ENCODE measurements at places on chromosomes 2 and 18.

DNA sequence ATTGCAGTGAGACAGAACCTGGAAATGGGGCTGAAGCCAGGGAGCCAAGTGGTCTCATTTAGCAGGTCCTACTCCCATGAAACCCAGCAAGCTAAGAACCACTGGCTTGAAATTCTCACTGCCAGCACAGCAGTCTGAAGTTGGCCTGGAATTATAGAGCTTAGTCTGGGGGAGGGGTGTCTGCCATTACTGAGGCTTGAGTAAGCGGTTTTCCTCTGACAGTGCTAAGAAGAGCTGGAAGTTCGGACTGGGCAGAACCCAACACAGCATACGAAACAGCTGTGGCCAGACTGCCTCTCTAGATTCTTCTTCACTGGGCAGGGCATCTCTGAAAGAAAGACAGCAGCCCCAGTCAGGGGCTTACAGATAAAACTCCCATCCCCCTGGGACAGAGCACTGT lies 305.7 kb upstream of the SETBP1 start:
- DNase-seq: no peak

- DNase-seq: no peak
Observed at GRCh38 chr2:5140347-5140746, 551.8 kb upstream of the SOX11 start.

GRCh38 chr2:225173909-225174308 lies 131.6 kb upstream of the DOCK10 start:
- DNase-seq: no peak

- no peak for DNase-seq
Observed at GRCh38 chr2:191885098-191885497, 38.2 kb upstream of the CAVIN2 start.

GRCh38 chr2:121579309-121579708 lies 48.6 kb downstream of the RNU4ATAC start:
- DNase-seq: no peak

GRCh38 chr2:105615305-105615704 lies 129.4 kb upstream of the NCK2 start:
- no peak for DNase-seq

- DNase-seq: no peak
Observed at GRCh38 chr18:77042583-77042982, 90.0 kb downstream of the MBP start.

DNA sequence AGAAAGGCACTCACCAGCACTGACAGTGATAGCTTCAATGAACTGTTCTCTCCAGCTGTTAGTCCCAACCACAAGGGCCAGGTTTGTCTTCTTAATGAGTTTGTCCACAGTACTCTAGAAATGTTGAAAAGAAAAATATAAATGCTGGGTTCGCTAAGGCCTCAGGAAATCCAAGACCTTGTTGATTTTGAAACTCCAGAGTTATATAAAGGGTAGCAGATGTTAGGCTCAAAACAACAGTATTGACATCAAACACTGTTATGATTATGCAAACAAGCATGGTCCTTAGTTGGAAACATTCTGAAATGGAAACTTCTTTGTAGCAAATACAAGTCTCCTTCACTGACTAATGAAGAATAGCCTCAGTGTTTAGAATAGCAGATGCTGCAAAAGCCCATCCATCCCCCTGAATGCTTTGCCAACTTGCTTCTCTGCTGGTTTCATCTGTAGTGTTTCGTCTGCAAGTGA lies 291.1 kb downstream of the SLC8A1 start:
- no peak for DNase-seq

GRCh38 chr2:196459539-196459938 lies 180.0 kb upstream of the CCDC150 start:
- DNase-seq: no peak

DNA sequence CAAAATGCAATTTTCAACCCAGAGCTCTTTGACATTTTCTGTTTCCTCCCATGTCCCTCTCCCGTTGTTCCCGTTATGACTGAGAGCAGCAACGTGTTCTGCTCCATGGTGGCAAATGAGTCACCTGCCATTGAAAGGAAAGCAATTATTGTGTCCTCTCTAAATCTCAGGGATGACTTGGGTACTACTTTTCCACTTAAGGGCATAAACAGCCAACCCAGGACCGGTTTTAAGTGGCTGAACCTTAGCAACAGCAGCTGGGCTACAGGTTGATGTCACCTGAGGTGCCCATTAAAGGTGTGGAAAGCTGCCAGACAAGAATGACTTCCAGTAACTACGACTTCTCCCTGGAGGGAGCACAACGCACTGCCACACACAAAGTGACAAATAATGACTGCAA lies 236.8 kb downstream of the NCKAP5 start:
- no peak for DNase-seq

DNA sequence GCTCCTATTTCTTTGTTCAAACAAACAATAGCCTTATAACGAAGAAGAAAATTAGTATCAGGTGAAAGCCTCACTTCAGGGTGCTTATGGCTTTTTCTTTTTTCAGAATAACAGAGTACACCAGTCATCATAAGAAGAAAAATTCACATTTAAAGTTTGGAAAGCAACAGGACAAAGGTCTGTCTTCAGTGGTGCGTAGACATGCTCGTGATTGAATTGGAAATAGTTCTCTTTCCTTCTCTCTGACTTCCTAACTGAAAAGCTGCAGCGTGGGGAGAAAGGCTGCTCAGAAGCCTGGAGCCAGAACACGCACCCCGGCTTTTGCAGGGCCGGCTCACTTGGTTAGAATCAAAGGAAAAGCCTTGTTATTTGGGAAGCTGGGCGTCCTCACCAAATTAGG lies 127.6 kb upstream of the ZNF516 start:
- no peak for DNase-seq

GRCh38 chr2:32484937-32485336 lies 128.1 kb downstream of the BIRC6 start:
- DNase-seq: no peak

DNA sequence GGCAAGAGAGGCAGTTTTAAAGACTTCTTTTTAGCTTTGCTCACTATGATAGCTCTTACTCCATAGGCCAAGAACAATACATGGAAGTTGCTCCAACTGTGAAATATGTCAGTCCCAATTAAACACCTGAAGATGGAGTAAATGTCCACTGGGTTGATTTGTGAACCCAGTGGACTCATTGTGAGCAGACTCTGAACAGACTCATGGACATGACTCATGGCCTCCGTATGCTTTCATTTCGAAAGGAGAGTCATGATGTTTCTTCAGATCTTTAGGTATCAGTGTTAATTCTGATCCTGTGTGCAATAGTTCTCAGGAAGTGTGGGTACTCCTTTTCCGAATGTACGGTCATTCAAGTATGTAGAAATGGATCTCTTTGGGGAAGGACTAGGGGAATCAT lies 5.4 kb upstream of the CWC22 start:
- DNase-seq: no peak

DNA sequence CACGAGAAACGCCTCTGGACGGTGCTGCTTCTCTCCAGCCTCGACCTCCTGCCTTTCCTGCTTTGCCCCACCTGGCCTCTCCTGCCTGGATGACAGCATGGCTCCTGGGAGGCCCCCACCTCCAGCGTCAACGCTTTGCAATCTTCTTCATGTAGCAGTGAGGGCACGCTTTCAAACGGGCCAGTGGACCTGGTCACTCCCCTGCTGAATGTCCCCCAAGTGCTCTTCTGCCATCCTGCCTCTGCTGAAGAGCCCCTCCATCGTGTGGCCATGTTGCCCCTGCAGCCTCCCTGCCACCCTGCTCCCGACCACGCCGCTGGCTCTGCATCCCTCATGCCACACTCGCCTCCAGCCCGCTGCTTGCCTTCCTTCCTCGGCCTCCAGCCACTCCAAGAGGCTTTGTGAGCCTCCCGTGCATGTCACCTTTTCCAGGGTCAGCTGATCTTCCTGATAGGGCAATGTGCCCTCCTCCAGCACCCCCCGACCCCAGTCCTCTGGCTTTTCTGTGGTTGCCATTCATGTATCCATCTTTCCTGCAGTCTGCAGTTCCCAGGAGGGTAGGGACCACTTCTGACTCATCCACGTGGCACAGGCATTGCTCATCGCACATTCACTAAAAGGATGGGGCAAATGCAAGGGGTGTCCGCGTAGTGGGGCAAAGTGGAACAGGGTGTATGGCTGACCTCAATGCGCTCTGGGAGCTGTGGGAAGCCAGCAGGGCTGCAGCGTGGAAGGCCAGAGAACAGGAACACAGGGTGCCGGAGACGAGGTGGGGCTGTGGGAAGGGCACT lies 268.8 kb downstream of the TWIST2 start:
- DNase-seq: no peak

- DNase-seq: no peak
Observed at GRCh38 chr2:43402452-43402937, 176.1 kb upstream of the ZFP36L2 start.

GRCh38 chr18:22493940-22494339 lies 76.2 kb upstream of the CTAGE1 start:
- no peak for DNase-seq

GRCh38 chr2:207150284-207150683 lies 15.5 kb downstream of the KLF7 start:
- no peak for DNase-seq

DNA sequence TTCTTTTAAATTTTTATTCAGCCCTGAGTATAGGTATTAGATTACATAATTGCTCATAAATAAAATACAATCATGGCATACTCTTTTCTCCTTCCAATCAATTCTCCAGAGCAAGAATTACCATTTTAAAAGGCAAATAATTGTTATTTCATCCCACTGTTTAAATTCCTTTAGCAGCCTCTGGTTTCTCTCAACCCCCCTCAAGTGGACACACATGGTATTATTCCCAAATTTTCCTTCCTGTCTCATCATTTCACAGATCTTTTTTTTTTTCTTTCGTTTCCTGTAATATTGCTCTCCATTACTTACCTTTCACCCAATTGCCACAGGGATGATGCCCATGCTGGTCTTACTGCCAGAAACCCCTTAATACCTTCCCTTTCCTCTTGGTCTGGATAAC lies 385.2 kb downstream of the RIT2 start:
- no peak for DNase-seq

GRCh38 chr2:138356178-138356577 lies 145.4 kb upstream of the SPOPL start:
- DNase-seq: no peak

DNA sequence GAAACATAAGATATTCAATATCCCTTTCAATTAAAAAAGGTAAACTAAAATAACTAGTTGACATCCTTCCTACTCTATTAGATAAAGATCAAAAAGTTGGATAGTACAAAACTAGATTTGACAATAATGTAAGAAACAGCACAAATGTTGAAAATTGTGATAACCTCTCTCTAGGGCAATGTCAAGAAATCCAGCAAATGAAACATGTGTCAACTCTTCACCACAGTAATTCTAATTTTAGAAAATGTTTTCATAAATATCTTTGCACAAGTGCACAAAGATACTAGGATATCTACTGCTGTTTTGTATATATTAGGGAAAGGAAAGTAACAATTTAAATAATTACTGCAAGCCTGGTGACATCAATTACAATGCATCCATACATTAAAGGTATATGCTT lies 1220.1 kb downstream of the LRP1B start:
- no peak for DNase-seq

DNA sequence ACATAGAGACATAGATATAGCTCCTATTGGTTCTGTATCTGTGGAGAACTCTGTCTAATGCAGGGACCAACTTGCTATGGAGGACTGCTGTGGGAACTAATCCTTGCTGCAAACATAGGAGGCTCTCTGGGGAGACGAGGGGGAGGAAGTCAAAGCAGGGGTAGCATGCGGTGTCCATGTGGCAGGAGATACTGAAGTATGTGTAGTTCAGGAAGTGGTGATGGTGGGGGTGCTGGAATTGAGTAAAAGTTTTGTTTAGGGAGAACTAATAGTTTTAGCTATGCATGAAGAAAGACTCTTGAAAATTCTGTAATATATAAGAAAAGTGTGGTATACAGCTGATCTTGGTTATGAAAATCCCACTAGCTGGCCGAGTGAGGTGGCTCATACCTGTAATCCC lies 62.0 kb downstream of the ANKRD44 start:
- no peak for DNase-seq

- no peak for DNase-seq
Observed at GRCh38 chr2:16207151-16207550, 266.8 kb downstream of the MYCN start.

DNA sequence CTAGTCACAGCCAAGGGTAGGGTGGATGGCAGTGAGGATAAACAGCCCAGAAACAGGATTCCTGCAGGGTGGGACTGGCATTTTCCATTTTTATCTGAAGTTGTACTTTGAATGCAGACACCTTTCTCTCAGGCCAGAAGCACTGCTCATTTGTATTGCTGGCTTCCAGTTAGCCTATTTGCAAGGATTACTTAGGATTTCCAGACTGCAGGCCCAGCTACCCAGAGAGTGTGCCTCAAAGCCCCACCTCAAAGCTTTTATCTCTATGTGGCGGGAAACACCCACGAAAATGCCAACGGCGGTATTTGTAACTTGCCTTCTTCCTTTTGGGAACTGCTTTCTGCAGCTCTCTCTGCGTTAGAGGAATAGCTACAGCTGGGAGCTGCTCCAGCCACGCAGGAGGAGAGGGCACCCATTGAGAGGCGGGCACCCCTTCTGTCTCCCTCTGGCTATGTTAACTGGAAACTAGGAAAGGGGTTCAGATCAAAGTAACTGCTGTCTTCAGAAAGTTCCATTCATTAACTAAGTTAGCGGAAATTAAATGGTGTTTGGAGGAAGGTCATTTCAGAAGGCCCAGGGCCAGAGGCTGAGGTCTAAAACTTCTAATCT lies 144.9 kb downstream of the TGIF1 start:
- DNase-seq: no peak

DNA sequence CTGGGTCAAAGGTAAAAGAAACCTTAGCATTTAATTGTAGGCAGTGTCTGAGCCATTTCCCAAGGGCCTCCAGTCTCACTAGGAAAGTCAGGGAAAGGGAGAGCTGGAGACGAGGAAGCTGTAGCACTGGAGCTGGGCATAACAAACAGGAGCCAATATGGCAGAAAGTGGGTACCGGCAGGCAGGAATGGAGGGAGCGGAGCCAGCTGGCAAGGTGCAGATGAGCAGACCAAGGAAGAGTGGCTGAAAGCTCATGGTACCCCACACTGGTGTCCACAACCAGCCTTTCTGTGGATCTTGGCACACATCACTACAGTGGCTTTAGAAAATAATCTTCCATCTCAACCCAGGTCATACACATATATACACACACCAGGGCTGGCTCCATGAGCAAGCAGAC lies 40.0 kb downstream of the ANKRD44 start:
- no peak for DNase-seq

GRCh38 chr18:33557706-33558105 lies 20.3 kb upstream of the ASXL3 start:
- no peak for DNase-seq

- no peak for DNase-seq
Observed at GRCh38 chr2:143402451-143402850, 273.2 kb downstream of the ARHGAP15 start.

DNA sequence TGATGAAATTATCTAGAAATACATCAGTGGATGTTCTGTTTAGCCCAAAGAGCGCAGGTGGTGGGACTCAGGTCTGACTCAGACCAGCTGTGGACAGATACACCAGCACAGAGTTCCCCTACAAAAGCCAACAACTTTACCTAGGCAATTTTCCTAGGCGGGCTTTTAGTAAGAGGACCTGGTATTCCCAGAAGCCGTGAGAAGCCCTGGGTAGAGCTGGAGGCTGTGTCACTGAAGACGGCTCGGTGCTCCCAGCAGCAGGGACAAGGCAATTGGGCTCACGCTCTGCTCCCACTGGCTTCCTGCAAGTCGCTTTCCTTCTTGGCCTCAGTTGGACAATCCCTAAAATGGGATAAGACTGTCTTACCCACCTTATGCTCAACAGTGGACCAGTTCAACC lies 41.1 kb downstream of the TPO start:
- DNase-seq: no peak
